ENCODE measurements at places on chromosomes 5 and 9.

GRCh38 chr5:58794875-58795274 lies 212.0 kb downstream of the RAB3C start:
- no peak for DNase-seq

- DNase-seq = no peak
Observed at GRCh38 chr9:119398350-119398749, 29.1 kb upstream of the BRINP1 start.

GRCh38 chr9:93060746-93061259 lies 2.3 kb downstream of the SUSD3 start:
- no peak for DNase-seq

- DNase-seq = no peak
Observed at GRCh38 chr9:113509463-113509862, 45.9 kb downstream of the RGS3 start.

GRCh38 chr5:135977375-135977928 lies 22.7 kb upstream of the LECT2 start:
- no peak for DNase-seq

DNA sequence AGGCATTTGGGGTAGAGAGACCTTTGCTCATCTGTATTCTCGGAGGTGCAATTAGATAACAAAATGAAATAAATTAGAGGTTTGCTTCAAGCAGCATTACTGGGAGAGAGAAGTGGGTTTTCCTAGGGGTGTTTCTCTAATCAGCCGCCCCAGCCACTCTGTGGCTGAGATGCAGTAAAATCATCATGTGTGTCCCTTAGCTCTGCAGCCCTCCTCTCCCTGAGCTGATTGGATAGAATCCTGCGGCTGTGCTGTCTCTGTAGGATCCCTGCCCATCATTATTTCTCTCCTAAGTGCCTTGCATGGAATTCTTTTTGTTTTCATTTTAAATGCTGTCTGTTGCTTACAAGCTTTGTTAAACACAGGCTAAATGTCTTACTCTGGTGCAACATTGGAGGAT lies 171.4 kb downstream of the SH3GL2 start:
- DNase-seq = no peak

GRCh38 chr9:131330814-131331600 lies 41.5 kb downstream of the PLPP7 start:
- no peak for DNase-seq

DNA sequence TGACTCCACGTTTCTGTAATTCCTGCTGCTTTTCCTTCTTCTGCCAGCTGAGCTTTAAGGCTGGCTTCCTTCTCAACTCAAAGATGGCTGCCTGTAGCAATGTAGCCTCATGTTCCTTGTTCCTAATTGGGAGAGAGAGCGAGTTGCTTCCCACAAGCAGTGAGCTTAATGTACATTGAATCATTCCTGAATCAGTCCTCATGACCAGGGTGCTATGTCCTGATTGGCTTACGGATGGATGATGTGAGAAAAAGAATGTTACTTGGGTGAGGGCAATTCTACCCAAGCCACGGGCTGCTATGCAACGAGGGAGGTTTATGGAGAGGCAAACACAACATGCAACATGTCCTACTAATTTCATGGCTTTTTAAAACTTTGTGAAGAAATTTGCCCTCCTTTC lies 356.2 kb downstream of the RASEF start:
- no peak for DNase-seq

- no peak for DNase-seq
Observed at GRCh38 chr5:170843870-170844269, 17.9 kb upstream of the RANBP17 start.

GRCh38 chr9:32940740-32941139 lies 60.7 kb downstream of the APTX start:
- no peak for DNase-seq

DNA sequence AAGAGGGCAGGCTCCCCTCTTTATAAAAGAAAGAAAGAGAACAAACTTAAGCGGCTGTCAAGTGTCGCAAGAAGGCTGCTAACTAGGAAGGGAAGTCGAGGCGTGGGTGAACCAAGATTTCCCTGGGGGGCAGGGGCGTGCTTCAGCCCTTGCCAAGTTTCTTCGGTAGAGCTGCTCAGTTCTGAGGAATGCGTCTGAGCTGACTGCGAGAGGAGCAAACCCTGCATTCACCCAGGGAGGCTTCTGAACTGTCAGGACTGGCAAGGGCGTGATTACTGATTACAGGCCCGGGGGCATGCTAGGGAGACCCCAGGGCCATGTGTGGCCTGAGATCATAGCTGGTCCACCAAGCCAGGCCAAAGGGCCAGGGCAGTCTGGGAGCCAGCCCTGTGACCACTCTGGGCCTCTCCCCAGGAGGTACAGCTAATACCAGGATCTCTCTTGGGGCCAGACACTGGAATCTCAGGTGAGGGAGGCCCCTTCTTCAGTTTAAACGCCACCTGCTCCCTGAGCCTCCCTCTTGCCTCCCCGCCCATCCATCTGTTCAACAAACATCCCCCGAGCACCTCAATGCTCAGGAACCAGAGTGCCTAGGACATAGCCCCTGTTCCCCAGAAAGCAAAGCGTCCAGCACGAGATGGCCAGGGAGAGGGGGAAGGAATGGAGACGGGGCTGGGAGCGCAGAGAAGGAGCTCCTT lies 30.9 kb downstream of the SARDH start:
- no peak for DNase-seq

DNA sequence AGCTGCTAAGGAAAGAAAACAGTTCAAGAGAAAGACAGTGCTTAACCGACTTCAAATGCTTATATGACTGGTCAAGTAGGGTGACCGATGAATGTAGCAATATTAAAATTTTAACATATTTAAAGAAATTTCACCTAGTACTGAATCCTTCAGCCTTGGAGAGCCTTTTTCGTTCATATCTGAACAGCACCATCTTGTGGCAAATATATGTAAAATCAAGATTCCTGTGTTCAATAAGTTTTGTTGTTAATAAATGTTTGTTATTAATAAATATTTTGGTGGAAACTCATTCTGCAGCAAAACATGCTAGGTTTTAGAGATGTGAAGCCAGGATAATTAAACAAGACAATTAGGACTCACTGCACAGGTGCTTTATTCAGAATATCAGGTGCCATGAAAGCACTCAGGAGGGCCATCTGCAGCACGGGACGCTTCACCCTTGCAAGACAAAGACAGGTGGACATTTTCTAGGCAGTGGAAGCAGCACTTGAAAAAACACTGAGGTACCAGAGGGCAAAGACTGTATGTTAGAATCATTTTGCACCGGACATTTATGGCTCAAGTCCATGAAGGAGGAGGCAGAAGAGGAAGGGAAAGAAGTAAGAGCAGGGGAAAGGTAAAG lies 15.6 kb downstream of the TICAM2 start:
- DNase-seq = no peak

GRCh38 chr5:91925249-91925648 lies 542.1 kb upstream of the ARRDC3 start:
- no peak for DNase-seq

- peak; percentile 27 for DNase-seq
Observed at GRCh38 chr9:83978992-83979811, 813 bp downstream of the HNRNPK start.

GRCh38 chr9:18756712-18757125 lies 276.3 kb downstream of the SAXO1 start:
- DNase-seq = no peak

DNA sequence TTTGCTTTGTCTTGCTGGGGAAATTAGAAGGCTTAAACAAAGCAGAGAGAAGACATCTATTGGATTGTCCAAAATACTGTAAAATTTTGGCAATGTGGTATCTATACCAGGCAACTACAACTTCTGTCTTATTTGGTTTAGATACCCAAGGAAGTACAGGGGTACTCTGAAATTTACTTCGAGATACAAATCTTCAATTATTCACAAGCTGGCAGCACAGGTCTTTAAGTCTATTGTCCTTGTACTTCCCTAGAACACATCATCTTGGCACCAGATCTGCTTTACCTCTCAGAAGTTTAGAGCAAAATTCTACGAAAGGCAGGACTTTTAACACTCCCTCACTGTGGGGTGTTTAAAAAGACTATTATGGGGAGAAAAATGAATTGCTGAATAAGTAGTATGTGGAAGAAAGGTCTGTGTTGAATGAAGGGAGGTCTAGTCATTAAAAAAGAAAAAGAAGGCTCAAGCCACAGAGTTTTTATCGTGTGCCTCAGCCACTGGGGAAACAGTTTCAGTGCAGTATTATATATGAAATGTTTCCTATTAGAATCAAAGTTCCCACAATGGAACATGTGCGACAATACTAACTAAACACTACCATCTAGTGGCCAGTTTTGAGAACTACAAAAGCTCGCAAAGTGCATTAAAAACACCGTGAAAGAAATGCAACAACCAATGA lies 93.7 kb downstream of the PDE4D start:
- no peak for DNase-seq

- no peak for DNase-seq
Observed at GRCh38 chr9:76690246-76690972, 73.8 kb upstream of the PCA3 start.

- DNase-seq = no peak
Observed at GRCh38 chr5:141430332-141431113, at the start of gene PCDHGA12. Gene PCDHGA12, plus strand, starts transcription at chr5:141430507. Its CDS starts 253 bp downstream, at chr5:141430760.

GRCh38 chr5:14720236-14720923 lies 55.9 kb downstream of the OTULIN start:
- DNase-seq = no peak

GRCh38 chr5:95883185-95884016 lies 60.9 kb upstream of the GLRX start:
- no peak for DNase-seq

DNA sequence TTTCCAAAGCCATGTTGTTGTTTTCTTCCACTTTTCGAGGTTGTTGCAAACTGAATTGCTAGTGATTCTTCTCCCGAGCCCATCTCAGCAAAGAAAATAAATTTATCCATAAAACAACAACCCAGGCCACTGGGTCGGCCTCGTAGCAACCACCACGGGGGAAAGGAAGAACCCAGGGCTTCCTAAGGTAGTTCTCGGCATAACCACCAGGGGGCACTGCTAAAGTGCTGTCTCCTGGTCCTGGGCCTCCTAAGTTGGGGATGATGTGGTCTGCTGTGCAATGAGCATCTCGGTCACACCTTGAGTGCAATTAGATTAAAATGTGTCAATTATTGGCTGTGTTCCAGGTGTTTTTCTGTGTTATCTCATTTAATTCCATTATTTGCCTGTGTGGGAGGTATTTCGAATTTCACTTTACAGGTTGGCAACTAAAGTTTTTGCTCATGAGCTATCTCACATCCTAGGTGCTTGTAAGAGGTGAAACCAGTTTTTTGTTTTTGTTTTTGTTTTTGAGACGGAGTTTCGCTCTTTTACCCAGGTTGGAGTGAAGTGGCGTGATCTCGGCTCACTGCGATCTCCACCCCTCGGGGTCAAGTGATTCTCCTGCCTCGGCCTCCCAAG lies 102.8 kb upstream of the DAP start:
- DNase-seq = no peak

DNA sequence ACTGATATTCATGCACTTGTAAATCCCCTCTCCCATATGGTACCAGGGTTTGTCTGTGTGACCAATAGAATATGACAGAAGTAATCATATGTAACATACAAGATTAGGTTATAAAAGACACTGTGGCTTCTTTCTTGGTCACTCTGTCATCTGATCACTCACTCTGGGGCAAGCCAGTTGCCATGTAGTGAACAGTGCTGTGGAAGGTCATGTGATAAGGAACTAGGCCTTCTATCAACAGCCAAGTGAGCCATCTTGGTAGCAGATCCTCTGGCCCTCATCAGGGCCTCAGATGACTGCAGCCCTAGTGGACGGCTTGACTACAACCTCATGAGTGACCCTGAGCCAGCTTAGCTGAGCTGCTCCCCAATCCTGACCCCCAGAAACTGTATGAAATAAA lies 30.0 kb upstream of the MATR3 start:
- no peak for DNase-seq

DNA sequence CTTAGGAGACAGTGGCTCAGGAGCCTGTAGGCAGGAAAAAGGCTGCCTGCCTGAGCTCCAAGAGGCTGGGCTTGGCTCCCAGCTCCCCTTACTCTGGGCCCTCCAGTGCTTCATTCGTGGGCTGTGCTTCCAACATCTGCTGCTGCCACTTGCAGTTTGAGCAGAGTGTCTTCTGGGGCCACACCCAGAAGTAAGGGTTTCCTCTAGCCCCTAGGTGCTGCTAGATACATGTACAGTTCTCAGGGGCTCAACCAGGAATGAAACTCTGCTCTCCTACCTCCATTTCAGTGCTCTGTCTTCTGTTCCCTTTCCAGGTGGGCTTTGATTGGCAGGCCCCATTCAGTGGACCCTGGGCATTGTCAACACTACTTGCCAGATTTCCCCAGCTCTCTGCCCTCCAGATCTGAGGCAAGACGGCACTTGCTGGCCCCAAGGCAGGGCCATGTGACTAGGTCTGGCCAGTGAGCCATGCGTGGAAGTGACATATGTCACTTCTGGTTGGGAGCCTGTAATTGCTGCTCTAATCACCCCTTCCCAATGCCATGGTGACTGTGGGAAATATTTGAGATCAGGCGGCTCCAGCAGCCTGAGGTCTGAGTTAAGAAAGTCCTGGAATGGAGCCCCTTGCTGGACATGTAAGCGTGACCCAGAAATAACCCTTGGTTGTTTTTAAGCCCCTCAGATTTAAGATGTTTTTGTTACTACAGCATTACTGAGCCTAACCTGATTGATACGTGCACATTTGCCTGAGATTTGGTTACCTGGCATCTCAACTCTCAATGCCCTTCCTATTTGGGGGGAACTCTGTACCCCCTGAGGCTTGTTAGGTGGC lies 9.4 kb upstream of the BOD1 start:
- no peak for DNase-seq
